SW480 (cell line): ENCODE measurements at places on chromosomes 4 and X.

DNA sequence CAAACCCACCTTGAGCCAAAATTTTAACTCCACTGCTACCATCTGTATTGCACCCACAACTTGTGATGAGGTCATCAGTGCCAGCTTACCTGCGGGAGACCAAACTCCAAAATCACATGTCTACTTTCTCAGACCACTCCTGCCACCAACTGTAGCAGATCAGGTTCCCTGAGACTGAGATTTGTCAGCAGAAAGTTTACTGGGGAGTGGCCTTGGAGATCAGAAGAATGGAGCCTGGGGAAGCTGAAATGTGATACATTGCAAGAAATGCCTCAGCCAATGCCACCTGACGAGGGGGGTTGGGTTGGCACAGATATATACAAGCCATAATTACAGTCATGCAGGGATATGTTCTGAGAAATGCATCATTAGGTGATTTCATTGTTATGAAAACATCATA, 19.1 kb downstream of the HAUS3 start:
- no peak for DNase-seq

DNA sequence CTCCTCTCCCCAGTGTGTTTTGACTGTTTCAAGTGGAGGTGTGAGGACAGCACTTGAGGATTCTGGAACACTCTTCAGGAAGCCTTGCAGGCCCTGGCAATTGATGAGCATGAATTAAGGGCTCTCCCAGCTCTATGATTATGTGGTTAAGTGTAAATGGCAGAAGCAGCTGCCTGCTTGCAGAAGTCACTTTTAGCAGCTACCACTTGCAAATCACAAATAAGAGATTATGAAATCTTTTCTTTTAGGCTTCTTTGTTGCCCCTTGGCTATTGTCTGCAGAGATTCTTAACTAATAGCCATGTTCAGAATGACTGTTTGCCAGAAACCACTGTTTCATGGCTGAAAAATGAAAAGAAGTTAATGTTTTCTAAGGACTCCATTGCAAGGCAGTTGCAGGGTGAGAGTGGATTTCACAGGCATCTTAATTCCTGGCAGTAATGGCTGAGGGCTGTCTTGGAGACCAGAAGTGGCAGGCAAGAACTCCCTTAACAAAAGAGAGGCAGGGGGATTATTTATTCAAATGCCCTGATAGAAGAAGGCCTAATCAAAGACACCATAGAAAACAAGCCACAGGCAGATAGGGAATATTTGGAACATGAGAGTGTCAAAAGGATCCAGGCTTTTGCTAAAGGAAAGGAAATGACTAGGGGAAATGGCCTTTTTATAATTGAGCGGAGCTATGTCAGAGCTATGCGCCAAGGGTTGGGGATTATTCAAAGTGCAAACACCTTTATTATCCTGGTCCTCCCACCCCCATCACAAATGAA, 8.3 kb upstream of the HOPX start:
- DNase-seq: no peak

DNA sequence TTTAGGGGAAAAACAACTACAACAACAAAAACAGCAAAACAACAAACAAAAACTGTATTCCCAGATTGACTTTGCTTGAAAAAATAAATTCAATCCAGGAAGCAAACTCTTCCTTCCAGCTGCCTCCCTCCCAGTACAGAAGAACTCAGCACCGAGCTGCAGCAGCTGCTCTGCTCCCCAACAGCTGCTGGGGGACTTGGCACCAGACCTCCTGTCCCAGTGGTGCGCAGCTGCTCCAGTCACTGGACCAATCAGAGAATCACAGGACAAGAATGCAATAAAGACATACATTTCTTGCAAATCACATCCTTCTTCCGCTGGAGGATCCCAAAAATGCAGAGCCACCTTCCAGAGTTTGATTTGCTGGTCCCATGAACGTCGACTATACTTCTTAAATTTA, 11.8 kb upstream of the FAM53A start:
- no peak for DNase-seq

GRCh38 chr4:152100379-152101201, 339.8 kb upstream of the GATB start:
- peak; percentile 44 for DNase-seq

- DNase-seq: peak; percentile 29
These were observed 7.2 kb downstream of the SH3BP2 start for GRCh38 chr4:2799971-2800690.

- DNase-seq: no peak
These were observed 45.3 kb upstream of the PJA1 start for GRCh38 chrX:69210581-69210980.

GRCh38 chr4:136909626-136910025, 622.7 kb downstream of the PCDH18 start:
- no peak for DNase-seq

GRCh38 chrX:154738011-154738738, 12.7 kb downstream of the GAB3 start:
- peak; percentile 33 for DNase-seq

GRCh38 chrX:17470136-17470535, 95.1 kb downstream of the NHS start:
- DNase-seq: peak; percentile 22

DNA sequence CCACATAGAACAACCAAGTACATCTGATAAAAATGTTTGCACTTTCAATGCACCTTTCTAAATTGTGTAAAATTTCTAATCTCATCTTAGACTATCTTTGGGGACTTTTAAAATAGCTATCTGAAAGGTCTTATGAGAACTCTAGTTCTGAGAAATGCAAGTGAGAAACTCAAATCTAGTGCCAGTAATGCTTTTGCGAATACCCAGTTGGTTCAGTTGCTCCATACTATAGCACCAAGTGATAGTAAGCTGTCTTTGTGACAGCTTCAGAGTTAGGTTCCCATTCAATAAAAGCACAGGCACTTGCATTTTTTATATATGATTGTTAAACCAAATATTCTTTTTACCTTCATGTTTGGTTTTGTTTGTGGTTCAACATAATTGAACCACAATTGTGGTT, 4.5 kb upstream of the ITM2A start:
- DNase-seq: no peak

DNA sequence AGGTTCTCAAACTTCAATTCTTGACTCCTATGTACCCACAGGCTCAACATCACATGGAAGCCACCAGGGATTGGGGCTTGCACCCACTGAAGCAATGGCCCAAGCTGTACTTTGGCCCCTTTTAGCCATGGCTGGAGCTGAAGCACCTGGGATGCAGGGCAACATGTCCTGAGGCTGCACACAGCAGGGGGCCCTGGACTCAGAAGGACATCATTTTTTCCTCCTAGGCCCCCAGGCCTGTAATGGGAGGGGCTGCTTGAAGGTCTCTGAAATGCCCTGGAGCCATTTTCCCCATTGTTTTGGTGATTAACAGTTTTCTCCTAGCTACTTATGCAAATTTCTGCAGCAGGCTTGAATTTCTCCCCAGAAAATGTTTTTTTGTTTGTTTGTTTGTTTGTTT, 465.1 kb upstream of the PCDH10 start:
- DNase-seq: no peak

DNA sequence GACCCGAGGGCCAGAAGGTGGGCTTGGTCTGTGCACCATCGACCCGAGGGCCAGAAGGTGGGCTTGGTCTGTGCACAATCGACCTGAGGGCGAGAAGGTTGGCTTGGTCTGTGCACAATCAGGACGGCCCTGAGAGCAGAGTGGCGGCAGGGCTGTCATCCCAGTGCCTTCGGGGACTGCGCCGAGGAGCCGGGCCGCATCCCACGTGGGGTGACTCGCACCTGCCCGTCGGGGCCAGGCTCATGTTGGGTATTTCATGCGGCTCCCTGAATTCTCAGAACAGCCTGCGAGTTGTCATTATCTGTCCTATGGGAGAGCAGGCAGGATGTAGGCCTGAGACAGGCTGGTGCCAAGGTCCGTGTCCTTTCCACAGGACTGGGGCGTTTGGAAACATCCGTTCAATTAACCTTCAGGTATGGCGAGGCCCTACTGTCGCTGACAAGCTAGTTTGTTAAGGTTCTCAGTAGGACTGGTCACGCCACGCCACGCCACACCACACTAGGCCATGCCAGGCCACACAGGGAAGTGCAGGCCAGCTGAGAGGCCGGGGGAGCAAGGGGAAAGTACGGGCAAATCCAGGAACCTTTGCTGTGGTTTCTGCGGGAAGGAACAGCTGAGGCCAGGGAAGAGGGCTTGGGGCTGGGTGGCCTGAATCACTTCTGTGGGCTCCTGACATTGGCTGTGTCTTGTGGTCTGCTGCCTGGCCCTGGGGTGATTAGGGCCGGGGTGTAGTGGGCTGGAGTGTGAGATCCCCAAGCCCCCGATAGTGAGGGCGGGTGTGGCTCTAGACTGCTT, 182.9 kb downstream of the AFAP1 start:
- DNase-seq: peak; percentile 68

GRCh38 chrX:103687073-103687695, 685 bp upstream of the MORF4L2 start:
- DNase-seq: peak; percentile 78

DNA sequence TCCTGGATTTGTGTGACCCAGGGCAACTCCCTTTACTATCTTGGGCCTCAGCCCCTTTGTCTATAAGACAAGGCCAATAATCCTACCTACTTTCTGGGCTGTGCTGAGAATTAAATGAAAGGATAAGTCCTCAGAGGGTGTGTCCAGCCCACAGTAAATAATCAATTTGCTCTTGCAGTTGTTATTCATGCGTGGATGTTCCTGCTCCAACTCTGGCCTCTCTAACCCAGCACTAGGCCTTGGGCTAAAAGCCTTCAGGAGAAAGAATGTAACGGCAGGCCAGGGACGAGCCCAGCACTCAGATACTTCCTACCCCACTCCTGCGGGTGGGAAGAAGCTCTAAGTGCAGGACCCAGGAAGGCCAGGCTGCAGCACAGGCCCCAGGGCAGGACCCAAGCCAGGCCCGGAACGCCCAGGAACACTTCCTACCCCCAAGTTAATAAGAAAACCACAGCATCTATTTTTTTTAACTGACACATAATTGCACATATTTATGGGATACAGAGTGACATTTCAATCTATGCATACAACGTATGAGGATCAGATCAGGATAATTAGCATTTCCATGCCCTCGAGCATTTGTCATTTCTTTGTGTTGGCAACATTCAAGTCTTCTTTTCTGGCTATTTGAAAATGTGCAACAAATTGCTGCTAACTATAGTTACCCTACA, 179.6 kb upstream of the RBPJ start:
- no peak for DNase-seq

DNA sequence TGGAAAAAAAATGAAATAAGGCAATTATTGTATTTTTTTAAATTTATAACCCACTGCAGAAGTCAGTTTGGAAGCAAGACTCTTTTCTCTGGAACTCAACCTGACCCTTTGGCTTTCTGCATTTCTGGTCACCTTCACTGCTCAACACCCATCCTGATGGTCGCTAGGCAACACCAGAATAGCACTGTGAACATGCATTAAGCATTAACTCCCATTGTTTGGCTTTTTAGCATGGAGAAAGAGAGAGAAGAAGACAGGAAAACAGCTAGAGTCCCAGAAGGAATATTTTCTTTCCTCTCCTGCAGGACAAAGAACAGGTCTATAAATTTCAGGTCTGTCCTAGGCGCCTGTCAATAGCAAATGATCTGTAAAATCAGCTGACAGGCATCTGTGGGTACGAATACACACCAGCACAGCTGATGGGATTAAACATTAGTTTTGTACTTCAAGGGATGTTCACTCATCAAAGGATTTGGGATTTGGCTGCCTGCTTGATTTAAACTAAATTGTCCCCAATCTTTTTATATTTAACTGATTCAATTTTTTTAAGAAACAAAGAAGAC, 137.2 kb upstream of the ETNPPL start:
- DNase-seq: no peak

GRCh38 chr4:27055221-27055760, 194.7 kb downstream of the STIM2 start:
- DNase-seq: no peak

- DNase-seq: no peak
These were observed 509.6 kb upstream of the FAM241A start for GRCh38 chr4:111635646-111636045.

- no peak for DNase-seq
These were observed 32.2 kb downstream of the TBC1D14 start for GRCh38 chr4:6941796-6942195.

DNA sequence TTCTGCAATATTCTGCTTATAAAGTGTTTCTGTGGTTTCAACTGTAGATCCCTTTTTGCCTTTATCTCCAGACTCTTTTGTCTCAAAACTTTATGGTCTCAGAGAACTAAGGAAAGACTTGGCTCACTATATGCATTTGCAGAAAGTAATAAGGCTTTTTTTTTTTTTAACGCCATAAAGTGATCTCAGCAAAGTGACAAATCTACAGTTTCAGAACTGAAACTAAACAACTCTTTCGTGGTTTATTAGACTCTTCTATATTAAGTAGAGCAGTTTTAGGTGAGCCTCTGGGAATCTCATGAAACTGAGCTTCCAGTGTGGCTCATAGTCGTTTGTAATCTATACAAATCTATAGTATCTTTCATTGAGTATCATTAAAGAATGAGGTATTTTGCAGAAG, 15.3 kb downstream of the ATP7A start:
- DNase-seq: no peak

- DNase-seq: no peak
These were observed 314.6 kb upstream of the CASK start for GRCh38 chrX:42237956-42238355.

GRCh38 chr4:68714400-68714799, 43.9 kb upstream of the UGT2B15 start:
- no peak for DNase-seq

- no peak for DNase-seq
These were observed 57.1 kb downstream of the ENPEP start for GRCh38 chr4:110532901-110533589.

GRCh38 chrX:43958529-43958928, 14.7 kb downstream of the NDP start:
- peak; percentile 82 for DNase-seq

- no peak for DNase-seq
These were observed 397.9 kb downstream of the PPP3CA start for GRCh38 chr4:100949350-100949935.

DNA sequence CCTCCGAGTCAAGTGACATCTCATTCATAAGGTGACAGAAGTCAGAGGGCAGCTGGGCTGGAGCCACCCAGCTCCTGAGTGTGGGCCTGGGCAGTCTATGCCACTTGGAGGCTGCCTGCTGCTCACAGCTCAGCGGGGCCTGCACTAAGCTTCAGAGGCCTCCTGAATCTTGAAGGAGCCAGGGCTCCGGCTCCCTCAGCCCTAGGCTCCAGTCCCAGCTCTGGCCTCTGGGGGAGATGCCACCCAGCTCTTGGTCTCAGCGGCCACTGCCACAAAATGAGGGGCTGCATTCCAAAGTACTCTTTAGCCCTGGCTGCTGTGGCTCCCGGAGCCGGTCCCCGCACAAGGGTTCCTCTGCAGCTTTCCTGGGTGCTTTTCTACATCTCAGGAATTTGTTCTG, 32.7 kb upstream of the PSAPL1 start:
- no peak for DNase-seq

DNA sequence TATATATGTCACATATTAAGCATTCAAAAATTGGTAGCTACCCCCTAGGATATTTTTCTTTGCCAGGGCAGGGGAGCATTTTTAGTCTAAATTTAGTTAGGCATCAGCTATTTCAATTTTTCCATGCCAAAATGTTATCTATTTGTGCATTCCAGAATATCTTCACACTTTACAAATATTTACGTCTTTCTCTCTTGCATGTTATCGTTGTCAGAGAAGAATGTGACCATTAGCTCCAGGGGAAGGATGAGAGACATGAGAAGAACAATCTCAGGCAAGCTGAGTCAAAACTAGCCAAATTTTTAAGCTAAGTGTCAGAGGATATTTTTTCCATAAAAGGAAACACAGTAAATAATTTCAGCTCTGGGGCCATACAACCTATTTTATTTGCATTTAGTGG, 885.0 kb upstream of the EPHA5 start:
- DNase-seq: no peak
